Fibroblast of skin of left biceps (primary cell): ENCODE measurements at places on chromosomes 2 and 18.

GRCh38 chr2:85717308-85718008 lies 23.3 kb downstream of the GNLY start:
- DNase-seq = peak; percentile 80

- DNase-seq = no peak
These were observed 300.7 kb upstream of the RAB6C start for GRCh38 chr2:129678751-129679150.

GRCh38 chr2:124478761-124479160 lies 453.7 kb downstream of the CNTNAP5 start:
- DNase-seq = no peak

DNA sequence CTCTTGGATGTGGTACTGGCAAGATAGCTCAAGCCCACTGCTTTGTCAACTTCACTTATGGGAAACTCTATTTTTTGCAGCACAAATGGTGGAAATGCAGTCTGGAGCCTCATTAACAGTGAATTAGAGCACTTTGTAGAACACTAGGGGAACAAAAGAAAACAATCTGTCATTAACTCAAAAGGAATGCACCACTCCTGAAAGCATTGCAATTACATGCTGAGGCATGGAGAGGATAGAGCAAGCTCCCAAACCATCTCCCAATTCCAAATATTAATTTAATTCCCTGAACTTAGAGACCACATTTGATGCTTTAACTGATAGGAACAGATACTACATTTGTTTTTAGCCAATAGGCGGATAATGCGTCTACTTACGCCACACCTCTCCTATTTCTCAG lies 32.8 kb upstream of the TANC1 start:
- DNase-seq = no peak

GRCh38 chr2:48601349-48601748 lies 16.3 kb upstream of the GTF2A1L start:
- no peak for DNase-seq

- no peak for DNase-seq
These were observed 266.6 kb downstream of the CYP26B1 start for GRCh38 chr2:71880846-71881610.

- DNase-seq = no peak
These were observed 85.3 kb downstream of the CDK15 start for GRCh38 chr2:201891676-201892075.

DNA sequence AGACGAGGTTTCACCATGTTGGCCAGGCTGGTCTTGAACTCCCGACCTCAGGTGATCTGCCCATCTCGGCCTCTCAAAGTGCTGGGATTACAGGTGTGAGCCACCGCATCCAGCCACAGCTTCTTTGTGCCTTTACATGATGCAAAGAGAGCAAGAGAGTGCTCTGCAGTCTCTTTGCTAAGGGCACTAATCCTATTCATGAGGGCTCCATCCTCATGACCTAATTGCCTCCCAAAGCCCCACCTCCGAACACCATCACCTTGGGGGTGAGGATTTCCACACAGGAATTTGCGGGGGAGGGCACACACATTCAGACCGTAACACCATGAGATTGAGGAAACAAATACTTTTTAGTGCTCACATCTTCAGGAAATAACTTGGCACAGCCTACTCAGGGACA lies 91.8 kb downstream of the PDCL3 start:
- no peak for DNase-seq

DNA sequence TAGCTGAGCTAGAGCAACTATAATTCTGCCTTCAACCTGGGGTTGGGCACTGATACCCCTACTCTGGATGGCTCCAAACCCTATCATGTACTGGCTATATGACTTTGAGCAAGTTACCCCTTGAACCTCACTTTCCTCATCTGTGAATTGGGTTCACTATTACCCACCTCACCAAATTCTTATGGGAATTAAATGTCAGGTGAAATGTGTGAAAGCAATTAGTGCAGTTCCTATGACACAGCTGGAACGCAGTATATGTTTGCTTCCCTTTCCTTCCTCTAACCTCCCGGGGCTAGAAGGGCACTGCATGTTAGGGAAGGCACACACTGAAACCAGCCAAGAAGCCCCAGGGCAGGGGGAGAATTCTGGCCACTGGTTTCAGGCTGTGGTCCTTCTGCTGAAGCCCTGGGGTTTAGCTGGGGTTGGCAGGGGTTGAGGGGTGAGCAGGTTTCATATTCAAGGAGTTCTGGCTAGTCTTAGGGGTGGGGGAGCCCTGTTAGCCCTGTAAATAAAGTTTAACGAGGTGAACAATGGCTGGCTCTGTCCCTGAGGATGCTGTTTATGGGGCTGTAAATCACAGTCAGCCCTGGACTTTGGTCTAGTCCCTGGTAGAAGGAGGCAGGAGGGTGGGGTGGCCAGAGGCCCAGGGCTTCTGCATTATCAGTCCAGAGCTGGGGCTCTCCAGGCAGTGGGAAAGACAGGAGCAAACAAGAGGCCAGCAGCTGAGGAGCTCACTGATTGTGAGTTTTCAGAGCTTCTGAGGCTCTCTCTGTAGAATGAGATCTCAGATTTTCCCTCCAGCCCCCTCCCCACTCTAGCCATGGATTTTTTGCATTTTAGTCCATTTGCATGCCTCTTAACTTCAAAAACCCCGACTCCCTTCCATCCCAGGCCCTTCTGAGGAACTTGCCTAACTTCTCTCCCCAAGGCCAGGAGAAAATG lies 8.0 kb downstream of the PKDCC start:
- DNase-seq = no peak
